ENCODE measurements at places on chromosomes 2 and 18.

DNA sequence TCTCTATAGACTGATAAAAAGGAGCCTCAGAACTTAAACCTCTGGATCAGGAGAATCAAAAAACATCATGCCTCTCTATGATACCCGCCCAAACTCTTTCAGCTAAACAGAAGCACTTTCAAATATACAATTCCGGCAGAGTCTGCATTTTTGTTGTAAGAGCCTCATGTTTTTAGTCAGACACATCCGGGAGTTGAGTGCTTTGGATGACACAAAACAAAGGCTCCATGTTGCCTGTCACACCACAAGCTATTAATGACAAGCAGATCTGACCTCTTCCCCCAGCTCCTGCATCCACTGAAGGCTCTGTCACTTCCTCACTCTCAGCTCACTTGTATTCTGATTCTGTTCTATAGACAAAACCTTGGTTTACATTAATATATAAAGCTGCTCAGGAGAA lies 33.2 kb downstream of the SLC38A11 start:
- DNase-seq: no peak

DNA sequence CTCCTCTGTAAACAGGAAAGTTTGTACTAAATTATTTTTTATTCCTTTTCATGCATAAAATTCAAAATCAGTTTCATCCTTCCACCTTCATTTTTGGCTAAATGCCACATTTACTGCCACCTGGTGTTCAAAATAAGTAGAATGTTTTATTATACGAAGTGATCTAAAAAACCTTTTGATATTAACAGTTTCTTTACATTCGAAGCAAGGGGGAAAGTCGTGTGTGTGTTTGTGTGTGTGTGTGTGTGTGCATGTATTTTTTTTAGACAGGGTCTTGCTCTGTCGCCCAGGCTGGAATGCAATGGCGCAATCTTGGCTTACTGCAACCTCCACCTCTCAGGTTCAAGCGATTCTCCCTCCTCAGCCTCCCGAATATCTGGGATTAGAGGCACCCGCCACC lies 9.0 kb upstream of the SCN9A start:
- no peak for DNase-seq

- peak; percentile 37 for DNase-seq
Observed at GRCh38 chr18:5969989-5970403, 74.7 kb upstream of the TMEM200C start.

DNA sequence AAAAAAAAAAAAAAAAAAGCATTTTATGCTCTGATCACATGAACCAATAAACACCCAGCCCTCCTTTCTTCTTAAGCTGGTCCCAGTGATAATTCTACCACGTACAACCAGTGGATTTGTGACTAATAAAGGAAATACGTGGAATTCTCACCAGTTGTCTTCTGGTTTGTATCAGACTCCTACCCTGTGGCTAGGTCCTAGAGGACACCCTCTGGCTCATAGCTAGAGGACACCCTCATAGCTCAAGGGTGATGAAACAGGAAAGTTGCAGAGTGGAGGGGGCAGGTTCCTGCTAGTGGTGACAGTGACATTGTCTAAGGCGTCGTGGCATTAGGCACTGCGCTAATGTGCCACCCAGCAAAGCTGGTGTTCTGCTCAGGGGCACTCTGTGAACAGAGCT lies 167.8 kb downstream of the BCL11A start:
- no peak for DNase-seq

GRCh38 chr2:19747310-19748072 lies 154.3 kb downstream of the TTC32 start:
- DNase-seq: peak; percentile 30

DNA sequence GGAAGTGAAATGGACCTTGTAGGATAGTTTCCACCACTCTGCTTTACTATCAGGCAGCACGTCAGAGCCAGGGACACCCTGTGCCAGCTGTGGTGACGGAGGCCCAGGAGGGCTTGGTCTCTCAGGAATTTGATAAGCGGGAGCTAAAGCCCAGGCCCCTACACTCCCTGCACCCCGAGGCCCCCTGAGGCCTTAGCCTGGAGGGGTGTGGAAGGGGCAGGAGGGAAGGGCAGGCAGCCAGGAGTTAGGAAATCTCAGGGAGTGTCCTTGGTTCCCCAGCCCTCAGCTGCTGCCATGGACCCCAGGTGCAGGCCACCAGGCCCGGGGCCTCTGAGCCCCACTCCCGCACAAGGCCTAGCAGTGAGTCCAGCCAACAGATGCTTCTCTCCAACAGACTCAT lies 38.2 kb downstream of the PDIA6 start:
- no peak for DNase-seq

GRCh38 chr18:35506024-35506712 lies 8.4 kb upstream of the INO80C start:
- DNase-seq: no peak

DNA sequence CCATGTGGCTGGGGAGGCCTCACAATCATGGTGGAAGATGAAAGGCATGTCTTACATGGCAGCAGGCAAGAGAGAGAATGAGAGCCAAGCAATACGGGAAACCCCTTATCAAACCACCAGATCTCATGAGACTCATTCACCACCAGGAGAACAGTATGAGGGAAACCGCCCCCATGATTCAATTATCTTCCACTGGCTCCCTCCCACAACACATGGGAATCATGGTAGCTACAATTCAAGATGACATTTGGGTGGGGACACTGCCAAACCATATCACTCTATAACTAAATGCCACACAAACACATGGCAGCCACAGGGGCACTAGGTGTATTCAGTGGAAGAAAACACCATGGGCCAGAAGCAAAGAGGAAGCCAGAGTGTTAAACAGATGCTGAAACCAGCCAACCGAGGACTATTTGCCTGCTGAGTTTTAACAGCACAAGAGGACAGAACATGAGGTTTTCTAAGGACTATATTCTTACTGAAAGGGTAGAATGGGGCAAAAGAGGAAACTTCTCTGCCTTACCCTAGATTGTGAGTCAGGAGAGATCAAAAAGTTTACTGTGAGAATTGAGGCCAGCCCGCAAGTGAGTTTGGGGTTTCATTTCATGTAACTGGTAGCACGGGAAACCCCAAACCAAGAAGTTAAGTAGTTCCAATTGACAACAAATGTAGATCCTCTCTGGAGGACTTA lies 49.2 kb downstream of the SIGLEC15 start:
- no peak for DNase-seq

DNA sequence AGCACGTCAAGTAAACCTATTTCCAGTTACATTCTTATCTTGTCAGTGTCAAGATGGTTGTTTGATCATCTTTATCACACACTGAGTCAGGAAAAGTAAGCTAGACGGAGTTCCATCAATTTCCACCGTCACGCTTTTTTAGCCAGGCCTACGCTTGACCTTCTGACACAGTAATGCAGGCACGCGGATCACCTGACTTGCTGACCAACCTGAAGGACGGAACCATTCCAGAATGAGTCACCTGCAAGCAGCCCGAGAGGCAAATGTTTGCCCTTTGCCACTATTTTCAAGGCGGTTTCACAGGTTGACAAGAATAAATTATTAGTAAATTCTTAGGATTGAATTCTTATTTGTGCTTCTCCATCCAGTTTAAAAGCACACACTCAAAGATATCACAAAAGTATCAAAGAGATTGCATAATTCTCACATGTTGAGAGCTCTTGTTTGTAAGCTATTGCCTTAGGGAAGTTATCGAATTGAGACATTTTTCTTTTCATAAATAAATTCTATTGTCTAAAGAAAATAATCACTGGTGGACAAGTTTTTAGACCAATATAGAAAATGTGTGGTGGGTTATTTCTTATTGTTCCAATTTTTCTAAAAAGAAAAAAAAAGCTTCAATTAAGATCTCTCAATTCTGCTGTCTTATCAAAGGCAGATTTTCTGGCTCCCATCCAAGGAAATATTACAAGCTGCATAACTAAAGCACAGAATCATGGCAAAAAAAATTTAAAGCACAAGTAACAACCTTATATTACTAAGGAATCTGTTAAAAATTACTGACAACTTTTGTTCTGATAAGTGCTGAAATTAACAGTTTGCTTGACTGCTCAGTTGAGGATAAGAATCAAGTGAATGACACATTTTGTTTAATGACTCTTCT lies 31.9 kb downstream of the UXS1 start:
- DNase-seq: no peak

- DNase-seq: no peak
Observed at GRCh38 chr2:74931940-74932339, 26.5 kb upstream of the POLE4 start.

DNA sequence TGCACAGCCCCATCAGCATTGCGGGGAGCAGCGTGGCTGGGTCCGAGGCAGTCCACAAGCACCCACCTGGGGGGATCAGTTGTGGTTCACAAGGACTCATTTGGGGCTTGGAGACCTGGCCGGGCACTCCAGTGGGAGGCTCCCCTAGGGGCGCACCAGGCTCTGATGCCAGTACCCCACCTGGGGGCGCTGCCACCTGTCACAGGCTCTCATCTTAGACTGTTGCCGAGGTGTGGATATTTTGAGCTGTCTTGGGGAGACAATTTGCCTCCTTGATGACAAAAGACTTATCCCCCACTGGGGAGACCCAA lies 3.0 kb downstream of the ADRA2B start:
- DNase-seq: no peak

DNA sequence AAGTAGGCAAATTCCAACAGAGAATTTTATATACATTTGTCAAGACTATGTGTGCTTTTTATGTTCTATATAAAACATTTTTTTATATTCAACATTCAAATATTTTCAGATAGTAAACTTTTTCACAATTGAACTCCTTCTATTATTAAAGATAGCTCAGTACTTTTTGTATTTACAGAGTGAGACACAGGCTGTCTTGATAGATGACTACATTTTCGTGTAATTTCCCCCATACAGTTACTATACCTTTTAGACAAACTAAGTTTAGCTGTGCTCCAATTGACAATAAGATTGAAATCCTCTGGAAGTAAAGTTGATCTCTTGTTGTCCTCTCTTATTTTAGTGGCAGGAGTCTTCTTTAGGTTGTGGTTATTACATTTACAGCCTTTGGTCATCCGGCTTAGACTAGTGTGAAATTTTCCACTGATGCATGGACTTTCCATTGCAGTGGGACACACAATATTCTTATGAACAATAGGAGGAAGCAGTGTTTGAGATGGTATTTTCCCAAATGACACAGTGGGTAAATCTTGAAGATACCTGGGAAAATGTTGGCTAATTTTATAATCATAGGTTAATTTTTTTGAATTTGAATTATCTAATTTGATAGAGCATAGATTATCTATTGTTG lies 21.0 kb downstream of the ZSWIM2 start:
- no peak for DNase-seq

GRCh38 chr2:25895610-25896009 lies 17.3 kb upstream of the ASXL2 start:
- DNase-seq: no peak

DNA sequence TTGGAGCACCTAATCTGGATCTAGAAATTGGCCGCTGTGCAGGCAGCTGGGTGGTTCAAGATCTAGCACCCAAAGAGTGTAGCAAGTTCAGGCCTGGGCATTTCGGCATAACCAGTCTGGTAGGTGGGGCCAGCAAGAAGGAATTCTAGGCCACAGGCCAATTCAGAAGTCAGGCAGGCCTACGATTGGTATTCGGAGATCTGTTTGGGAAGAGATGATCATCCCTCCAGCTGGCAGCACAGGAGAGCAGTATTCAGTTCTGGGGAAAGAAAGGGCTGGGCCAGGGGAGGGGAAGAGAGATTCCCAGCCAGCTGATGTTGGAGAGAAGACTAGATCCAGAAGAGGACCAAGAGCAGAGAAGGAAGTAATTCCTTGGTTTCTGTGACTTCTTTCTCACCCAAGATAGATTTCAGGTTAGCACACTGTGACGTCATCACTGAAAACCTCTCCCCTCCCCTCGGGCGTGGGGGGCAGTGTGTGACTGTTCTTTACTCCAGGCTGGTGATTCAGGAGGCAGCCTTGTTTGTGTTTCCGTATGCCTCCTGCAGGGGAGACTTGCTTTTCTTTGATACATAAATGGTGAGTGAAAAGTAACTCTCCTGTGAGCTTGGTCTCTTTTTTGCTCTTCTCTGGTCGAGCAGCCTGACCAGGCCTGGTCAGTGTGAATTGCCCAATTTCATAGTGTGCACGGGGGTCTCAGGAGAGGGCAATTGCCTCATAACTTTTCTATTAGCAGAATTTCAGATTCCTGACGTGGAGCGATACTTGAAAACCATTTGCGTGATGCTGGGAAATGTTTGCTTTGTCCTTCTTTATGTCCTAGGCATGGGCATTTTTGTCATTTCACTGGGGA lies 61.1 kb downstream of the MEIS1 start:
- DNase-seq: no peak

DNA sequence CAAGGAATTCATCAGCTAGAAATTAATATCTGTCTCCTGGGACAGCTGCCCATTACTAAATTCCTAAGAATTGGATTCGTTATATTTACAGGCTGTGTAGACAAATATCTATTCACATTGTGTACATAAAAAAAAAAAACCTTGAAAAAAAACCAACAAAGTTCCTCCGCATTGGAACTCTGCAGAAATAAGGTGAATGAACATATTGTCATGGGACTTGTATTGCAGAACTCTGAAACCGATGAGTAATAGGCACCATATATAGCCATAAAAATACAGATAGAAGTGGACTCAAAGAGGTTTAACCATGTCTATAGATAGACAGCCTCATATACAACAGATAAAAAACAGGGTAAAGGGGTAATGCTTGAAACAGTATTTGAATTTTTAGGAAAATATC lies 909.9 kb upstream of the CHAC2 start:
- DNase-seq: no peak

DNA sequence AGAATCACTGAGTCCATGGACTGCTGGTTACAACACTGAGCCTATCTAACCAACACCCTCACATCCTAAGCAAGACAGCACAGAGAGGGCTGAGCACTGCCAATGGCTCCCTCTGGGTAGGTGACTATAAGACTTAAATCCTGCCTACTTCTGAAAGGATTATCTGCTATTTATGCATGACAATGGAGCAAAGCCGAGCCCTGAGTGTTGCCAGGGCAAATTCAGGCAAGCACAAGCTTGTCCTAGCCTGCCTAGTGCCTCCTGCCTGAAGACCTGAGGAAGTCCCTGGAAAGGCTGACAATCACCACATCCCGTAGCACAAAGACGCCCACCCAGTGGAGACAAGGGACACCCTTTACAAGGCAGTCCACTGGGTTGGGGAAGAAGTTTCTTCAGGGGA lies 129.7 kb downstream of the OSR1 start:
- no peak for DNase-seq

GRCh38 chr2:225487878-225488416 lies 88.4 kb downstream of the NYAP2 start:
- DNase-seq: no peak
